Activated T-cell treated with anti-CD3 and anti-CD28 coated beads, Interleukin-2, amount 50 U/mL, for 48 hours (primary cell): ENCODE measurements at places on chromosomes 3 and 15.
A peak's percentile ranks its signal among the peaks of the same experiment; 100 is the strongest.

- DNase-seq: no peak
Measured at GRCh38 chr3:170440344-170440743, 21.7 kb downstream of the CLDN11 start.

GRCh38 chr15:48059791-48060190 is 61.0 kb upstream of the SLC24A5 start:
- DNase-seq: no peak

DNA sequence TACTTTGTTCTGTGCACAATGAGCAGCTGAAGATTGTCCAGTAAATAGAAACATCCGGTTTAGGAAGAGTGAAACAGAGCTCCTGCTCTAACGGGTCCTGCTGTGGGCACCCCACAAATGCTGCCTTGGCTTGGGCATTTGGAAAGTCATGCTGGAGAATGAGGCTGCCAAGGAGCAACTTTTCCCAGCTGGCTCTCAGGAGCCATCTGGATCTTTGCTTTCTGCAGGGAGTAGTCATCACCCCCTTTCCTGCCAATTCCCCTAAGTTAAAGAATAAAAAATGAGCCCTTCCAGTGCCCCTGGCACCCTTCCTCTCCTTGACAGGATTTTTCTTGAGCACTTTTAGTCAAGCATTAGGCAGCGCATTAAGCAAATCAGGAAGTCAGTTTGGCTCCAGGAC is 90.0 kb downstream of the FAM43A start:
- no peak for DNase-seq

DNA sequence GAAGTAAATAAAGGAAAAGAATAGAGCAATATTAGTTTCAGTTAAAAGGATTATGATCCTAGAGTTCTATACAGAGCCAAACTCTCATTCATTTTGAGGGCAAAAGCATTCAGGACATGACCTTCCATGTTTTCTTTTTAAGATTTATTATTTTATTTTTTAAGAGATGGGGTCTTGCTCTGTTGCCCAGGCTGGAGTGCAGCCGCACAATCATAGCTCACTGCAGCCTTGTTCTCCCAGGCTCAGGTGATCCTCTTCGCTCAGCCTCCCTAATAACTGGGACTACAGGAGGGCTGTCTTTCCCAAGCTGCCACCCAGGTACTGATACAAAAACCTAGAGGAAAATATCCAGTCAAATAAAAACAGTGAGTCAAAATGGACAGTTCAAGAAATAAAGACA is 13.6 kb upstream of the CCDC13 start:
- no peak for DNase-seq

DNA sequence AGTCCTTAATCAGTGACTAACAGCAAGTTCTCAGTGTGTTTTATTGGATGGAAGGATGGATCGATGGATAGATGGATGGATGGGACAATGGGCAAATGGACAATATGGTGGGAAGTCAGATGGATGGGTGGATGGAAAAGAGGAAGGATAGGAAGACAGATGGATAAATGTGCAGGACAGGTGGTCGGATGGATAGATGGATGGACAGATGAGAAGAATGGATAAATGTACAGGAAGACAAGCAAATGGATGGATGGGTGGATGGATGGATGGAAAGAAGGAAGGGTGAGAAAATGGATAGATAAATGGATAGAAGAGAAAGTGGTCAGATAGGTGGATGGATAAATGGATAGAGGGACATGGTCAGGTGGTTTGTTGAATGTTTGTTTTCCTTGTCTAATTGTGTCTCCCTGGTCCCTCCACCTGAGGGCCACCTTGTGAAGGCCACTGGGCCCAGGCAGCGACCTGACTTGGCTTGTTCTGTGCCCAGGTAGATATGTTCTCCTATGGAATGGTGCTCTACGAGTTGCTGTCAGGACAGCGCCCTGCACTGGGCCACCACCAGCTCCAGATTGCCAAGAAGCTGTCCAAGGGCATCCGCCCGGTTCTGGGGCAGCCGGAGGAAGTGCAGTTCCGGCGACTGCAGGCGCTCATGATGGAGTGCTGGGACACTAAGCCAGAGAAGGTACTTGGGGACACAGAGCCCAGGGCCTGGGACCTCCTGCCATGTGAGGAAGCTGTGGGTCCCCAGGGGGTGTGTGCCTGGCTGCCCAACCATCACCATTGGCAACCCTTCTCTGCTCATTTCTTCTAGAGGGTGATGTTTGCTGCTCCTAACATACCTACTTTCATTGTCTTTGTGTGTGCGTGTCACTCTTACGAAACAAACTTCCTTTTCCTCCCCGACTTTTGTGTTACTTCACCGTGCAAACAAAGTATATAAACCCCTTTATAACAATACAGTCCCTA is 137.5 kb downstream of the LRRK1 start:
- peak; percentile 5 for DNase-seq
